Fibroblast of skin of right biceps (primary cell): ENCODE measurements at places on chromosomes 7 and 10.
A peak's percentile ranks its signal among the peaks of the same experiment; 100 is the strongest.

DNA sequence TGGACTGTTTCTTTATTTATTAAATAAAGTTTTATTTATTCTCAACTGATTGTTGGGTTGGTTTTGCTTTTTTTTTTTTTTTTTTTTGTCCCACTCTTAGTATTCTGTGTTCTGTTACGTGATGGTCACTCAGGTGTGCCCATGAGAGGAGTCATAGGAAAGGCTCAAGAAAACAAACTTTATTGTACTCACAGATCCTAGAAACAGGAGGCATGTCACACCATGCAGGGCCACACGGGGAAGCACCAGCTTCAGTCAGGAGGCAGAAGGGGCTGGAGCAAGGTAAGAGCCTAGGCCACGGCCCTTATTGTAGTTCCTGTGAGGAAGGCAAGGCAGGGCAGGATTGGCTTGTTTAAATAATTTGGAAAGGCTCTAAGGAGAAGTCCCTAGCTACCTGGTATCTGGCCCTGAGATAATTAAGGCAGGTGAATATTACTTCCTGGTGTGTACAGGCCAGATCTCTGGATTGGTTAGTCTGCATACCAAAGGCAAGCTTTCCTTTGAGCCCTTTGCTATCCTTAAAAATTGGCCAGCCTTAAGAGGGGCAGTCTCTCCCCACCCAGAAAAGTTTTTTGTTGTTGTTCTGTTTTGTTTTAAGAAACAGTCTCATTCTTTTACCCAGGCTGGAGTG is 8.3 kb downstream of the ATOH7 start:
- DNase-seq, result no peak

DNA sequence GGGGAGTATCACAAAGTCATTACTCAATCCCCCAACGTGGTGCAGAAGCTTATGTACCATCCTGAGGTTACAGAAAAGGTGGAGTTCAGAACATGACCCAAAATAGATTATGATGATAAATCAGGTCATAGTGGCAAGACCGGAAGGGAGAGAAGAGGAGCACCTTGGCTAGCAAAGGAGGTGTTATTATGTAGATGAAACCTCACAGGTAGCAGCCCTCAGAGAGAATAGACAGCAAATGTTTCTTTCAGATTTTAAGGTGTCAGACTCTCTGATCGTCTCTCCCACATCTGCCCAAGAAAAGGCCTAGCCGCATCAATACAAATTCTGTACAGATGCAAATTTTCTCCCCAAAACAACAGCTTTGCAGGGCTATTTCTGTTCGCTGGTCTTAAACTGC is 88.3 kb upstream of the SEMA3D start:
- no peak for DNase-seq

- DNase-seq, result no peak
Observed at GRCh38 chr10:27383595-27384542, 120.2 kb upstream of the RAB18 start.

DNA sequence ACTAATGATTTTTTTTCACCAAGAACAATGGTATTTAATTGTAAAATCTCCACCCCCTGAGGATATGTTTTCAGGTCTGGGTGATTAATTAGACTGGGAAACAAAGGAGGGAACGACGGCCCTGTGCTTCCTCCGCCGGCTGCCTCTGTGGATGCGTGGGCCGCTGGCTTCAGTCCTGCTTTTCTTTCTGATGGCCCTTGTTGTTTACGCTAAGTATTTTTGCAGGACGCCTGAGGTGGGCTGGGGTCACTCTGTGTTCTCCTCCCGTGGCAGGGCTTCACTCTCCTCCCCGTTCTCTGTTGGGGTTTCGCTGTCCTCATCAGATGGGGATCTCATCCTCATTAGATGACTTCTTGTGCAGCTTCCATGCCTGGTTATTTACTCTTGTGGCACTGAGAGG is 5.2 kb upstream of the ACBD5 start:
- DNase-seq, result no peak

DNA sequence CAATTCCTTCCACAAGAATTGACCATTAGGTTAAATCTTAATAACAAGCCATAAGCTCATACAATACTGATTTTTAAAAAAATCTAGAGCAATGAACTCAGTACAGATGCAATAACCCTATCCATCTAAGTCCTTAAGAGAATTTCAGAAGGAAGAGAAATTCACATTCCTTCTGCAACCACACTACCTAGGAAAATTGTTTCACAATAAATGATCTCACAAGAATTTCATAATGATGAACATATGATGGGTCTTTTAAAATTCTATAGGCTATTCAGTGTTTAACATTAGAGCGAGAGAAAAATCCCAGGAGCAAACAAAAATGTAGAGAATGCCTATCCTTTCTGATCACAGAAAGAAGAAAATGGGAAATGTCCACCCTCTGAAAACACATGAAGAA is 70.0 kb upstream of the MAGI2 start:
- peak; percentile 79 for DNase-seq

GRCh38 chr10:15096661-15097010 is 519 bp upstream of the RPP38 start:
- no peak for DNase-seq

DNA sequence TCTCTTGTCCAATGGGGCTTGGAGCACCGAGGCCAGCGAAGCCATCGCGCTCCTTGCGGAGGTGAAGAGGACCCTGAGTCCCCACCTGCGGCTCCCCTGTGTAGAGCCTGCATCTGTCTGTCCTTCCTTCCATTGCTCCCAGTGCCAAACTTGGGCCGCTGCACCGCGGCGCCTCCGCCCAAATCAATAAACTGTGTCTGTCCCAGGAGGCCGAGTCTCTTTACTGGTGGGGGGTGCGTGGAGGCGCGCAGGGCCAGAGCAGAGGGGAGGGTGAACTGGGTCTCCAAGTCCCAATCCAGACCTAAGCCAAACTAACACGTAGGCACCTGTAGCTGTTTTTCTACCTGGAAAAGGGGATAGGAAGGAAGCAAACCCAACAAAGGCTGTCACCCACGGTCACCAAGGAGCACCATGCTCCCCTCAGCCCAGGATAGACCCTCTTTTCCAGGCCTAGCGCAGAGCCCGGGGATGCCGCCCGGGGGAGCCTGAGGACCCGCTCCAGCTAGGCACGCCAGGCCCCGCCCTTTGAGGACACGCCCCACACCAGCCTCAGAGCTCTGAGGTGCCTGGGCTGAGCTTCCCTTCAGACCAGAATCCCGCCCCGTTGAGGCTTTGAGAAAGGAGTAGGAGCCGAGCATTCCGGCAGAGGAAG is 1.2 kb upstream of the CHAT start:
- no peak for DNase-seq

- no peak for DNase-seq
Observed at GRCh38 chr7:45984386-45985295, 63.6 kb upstream of the IGFBP3 start.

GRCh38 chr10:53122281-53122680 is 349.7 kb upstream of the MBL2 start:
- no peak for DNase-seq

GRCh38 chr10:99850021-99850766 is 67.8 kb downstream of the ABCC2 start:
- DNase-seq, result no peak

DNA sequence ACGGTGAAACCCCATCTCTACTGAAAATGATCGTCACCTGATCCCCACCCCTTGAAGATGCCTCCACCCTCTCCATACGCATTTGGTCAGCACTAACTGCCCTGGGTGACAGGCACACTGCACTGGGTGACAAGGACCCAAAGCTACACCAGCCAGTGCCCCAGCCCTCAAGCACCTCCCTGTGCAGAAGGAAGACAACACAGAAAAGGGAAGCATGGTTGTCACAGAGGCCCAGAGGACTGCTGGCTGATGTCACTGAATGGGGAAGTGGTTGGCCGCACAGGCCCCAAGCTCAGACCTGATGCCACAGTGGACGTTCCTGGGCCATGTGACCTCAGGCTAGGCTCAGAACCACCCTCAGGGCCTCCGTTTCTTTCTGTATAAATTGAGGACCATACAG is 4.2 kb upstream of the PILRA start:
- no peak for DNase-seq

GRCh38 chr10:1591045-1591444 is 146.3 kb downstream of the ADARB2 start:
- DNase-seq, result no peak

DNA sequence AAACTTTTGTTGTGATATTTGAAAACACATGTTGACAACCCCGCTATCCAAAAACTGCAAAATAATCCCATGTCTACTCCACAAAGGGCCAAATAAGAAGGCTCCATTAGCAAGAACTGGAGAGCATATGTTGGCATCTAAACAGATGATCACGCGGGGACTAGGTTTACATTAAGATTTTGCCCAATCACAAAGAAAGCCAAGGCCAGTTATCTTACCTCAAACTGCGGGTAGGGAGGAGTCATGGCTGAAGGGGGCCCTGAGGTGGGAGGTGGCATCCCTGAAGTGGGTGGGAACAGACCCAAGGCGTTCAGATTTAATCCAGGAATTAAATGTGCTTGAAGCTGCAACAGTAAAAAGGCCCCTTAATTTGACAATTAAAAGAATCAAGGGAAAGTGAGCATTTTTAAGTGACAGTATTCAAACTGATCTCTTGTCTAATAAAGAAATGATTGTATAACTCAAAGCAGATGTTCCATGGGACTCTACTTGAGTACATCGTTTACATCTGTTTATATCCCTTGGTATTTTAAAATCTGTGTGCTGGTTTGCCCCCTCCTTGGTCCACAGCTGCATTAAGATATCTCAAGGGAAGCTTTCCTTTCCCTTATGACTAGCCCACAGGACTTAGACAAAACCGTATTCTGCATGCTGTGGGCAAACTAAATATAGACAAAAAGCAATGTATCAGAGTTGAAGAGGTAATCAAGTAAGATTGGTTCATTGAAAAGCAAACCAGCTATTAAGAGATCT is 42.9 kb downstream of the MALSU1 start:
- DNase-seq, result no peak

DNA sequence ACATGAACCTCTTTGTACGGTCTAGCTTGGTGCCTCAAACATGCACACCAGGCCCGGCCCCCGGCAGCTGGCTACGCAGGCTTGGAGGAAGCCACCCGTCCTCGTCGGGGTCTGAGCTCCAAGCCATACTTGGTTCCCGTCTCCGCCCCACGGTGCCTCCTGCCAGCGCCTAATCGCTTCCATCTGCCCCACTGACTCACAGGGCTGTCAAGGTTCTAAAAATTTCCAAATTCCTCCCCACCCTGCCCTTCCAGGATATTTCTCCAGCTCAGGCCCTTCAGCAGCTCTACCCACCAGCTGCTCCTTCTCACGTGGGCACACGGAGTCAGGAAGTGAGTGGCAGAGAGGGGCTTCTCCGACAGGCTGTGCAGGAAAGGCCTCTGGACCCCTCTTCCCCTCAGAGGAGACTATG is 38.8 kb downstream of the TMEM270 start:
- peak; percentile 97 for DNase-seq

GRCh38 chr7:153641199-153641598 is 411.0 kb upstream of the DPP6 start:
- DNase-seq, result no peak

DNA sequence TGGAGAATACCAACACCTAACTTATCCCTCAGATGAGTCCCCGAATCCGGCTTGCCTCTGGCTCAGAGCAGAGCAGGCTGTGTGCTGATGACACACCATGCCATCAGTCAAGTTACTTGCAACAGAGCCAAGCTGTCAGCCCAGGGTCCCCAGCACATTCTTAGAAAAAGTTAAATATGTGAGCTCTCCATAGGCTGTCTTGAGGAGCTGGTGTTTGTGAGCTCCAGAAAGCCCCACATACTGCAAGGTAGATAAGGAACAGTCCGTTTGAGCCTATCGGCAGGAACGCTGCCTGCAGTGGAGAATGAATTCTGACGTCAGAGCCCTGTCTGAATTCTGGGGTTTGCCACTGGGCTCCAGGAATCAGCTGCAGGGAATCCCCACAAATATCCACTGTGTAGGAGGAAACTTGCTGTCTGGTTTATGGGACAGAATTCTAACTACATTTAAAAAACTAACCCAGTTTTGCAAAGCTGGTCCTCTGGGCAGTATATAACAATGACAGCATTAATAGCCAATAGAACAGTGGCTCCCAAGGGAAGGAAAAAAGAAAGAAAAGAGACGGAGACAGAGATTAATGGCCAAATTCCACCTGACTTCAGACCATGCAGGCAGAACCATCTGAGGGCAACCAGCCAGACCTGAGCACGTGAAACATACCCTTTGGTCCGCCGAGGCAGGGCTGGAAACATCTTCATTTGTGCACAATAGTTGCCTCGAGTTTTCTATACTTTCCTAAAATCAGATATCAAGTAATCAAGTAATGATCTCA is 3.6 kb downstream of the SFXN4 start:
- DNase-seq, result peak; percentile 70

GRCh38 chr10:15805395-15806058 is 54.8 kb downstream of the MINDY3 start:
- DNase-seq, result no peak

DNA sequence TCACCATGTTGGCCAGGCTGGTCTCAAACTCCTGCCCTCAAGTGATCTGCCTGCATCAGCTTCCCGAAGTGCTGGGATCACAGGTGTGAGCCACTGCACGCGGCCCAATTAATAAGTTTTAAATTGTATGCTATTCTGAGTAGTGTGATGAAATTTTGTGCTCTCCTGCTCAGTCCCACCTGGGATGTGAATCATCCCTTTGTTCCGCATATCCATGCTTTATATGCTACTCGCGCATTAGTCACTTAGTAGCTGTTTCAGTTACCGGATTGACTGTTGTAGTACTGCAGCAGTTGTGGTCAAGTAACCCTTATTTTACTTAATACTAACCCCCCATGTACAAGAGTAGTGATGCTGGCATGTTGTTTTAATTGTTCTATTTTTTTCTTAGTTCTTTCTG is 47.3 kb upstream of the OIT3 start:
- DNase-seq, result peak; percentile 75

GRCh38 chr10:83943049-83943448 is 196.3 kb upstream of the GHITM start:
- DNase-seq, result no peak

- no peak for DNase-seq
Observed at GRCh38 chr7:2409745-2410414, 6.5 kb downstream of the CHST12 start.

DNA sequence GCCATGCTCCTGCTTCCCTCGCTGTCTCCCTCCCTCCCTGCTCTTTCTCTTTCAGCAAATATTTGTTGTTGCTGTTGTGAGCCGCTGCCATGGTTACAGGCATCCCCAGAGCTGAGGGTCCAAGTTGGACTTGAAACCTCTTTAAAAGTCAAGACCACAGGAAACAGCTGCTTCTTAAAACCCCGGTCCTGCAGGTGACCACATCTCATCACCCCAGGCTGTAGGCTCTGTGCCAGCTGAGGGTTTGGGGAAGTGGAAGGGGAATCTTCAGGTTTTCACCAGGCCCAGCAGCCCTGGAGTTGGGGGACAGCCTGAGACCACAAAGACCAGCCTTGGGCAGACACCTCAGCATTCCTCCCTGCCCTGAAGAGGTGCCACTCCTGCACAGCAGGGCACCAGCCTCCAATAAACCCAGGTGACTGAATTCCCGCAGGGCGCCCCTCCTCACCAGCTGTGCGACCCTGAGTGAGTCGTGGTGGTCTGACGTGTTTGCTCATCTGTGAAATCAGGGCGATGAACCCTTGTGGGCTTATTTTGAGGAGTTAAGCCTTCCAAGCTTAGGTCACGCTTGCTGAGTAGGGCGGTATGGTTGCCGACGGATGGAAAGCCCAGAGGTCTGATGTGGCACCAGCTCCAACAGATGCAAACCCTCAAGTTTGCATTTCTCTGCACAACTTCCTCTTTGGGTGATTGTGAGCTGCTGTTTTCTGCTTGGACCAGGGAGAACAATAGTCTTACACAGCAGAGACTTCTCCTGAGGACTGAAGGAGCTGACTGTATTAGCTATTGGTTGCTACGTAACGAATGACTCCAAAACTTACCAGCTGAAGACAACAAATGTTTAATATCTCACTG is 24.8 kb downstream of the NPTX2 start:
- DNase-seq, result no peak

- no peak for DNase-seq
Observed at GRCh38 chr7:7979558-7979957, 11.0 kb downstream of the GLCCI1 start.

GRCh38 chr10:119030421-119031250 is 1.1 kb downstream of the NANOS1 start:
- peak; percentile 40 for DNase-seq
